ENCODE measurements at places on chromosomes 13 and 19.

DNA sequence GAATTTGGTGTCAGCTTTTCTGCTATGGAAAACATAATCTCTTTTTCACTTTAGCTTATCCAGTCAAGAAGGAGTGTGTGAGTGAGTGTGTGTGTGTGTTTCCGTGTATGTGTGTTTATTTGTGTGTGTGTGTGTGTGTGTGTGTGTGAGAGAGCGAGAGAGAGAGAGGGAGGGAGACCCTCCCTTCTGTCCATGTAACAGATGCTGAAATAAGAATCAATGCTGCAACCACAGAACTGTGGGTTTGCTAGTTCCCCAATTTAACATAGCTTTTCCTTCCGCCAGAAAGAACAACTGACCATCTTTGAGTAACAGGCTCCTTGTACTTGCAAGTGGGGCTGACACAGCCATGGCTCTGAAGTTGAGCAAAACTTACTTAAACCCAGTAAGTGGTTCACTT is 5.2 kb downstream of the LCP1 start:
- peak; percentile 98 for DNase-seq

- DNase-seq = no peak
Observed at GRCh38 chr13:26646603-26647002, 89.1 kb downstream of the WASF3 start.

- peak; percentile 32 for DNase-seq
Observed at GRCh38 chr19:27774337-27774736, 1438.6 kb downstream of the UQCRFS1 start.

- no peak for DNase-seq
Observed at GRCh38 chr13:75946536-75947284, 310.6 kb downstream of the LMO7 start.

- no peak for DNase-seq
Observed at GRCh38 chr19:37966662-37967231, 59.7 kb downstream of the SIPA1L3 start.

DNA sequence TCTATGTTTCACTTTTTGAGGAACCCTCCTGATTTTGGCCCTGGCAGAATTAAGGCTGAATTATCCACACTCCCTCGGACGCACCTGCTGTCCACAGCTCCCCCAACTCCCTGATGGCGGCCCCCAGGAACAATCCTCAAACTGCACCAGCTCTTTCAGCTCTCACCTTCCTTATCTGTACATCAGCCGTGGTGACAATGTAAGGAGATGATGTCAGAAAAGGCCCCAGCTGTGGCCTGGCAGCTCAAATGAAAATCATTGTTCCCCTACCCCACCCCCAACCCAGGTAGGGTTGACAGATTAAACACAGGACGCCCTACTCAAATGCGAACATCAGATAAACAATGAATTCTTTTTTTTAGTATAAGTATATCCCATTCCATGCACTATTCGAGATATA is 35.0 kb upstream of the KLF2 start:
- no peak for DNase-seq

All from common myeloid progenitor, CD34-positive (primary cell).